ENCODE measurements at places on chromosomes 2 and 18.

GRCh38 chr2:23624378-23624777 is 239.4 kb downstream of the KLHL29 start:
- DNase-seq, result no peak

- no peak for DNase-seq
Observed at GRCh38 chr2:110946902-110947301, 173.8 kb upstream of the BCL2L11 start.

DNA sequence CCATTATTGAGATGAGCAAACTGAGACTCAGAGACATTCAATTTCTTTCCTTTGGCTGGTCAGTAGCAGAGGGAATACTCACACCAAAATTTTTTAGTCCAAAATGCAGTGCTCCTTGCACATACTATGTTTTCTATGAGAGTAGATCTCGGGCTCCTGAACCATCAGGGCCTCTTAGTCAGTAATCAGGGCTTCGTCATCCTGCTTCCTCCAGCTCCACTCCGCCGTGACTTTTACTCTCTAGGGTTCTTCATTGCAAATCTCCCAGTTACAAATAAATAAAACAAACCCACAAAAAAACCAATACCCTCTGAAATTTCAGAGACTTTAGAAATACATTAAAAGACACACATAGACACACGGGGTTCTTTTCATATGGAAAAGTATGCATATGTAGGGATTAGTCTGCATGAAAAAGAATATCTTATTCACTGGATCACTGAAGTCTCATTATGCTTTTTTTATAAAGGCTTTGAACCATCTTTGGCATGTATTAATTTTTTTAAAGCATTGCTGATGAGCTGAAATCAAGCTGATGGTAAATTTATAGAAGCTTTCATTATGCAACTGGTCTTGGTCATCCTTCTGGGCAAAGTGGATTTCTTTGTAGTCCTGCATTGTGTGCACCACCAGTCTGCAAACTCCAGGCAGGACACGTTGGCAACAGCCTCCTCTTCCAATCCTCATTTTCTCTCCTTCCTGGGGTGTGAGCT is 235.0 kb downstream of the ICOS start:
- no peak for DNase-seq

- no peak for DNase-seq
Observed at GRCh38 chr2:110866045-110866444, 133.7 kb downstream of the ACOXL start.

DNA sequence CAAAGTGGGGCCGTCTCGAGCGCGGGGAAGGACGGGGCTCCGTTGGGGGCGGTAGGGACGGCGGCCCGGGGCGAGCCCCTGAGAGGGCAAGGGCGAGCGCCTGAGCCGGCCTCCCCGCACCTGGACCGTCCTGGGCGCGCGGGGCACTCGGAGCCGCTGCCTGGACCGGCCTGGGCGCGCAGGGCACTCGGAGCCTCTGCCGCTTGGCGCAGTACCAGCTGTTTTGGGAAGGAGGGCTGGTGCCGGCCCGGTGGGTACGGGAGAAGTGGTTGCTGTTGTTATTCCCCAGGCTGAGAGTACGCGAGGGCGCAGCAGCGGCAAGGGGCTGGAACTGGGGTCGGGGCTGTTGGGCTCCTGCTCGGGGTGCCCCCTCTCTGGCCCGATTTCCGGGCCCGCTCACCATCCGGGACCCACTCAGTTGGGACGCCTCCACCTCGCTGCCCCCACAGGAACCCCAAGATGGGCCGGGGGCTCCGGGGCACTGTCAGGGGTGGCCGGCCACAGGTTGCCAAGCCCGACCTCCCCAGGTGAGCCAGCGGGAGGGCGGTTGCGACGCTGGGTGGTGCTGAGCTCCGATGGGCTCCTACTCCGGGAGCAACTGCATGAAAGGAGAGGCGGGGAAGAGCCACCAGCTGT is 579 bp downstream of the ARHGEF4 start:
- no peak for DNase-seq

DNA sequence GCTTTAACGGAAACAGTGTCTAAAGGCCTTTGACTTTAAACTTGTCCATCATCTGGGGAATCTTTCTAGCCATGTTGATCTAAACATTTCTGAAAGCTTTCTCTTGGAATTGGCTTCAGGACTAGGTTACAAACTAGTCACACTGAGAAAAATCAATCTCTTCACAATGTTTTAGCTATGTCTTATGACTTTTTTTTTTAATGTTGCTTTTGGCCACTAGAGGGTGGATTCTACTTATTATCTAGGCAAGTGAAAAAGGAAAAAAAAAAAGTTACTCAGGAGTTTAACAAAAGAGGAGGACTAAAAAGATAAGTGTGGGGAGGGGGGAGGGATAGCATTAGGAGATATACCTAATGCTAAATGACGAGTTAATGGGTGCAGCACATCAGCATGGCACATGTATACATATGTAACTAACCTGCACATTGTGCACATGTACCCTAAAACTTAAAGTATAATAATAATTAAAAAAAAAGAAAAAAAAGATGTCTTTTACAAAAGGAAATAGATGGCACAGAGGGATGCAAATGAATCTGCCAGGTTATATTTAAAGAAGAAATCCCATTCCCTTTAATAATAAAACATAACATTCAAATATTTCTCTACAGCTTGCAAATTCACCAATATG is 160.4 kb upstream of the PID1 start:
- no peak for DNase-seq

GRCh38 chr2:58871469-58872142 is 630.5 kb upstream of the FANCL start:
- DNase-seq, result no peak

DNA sequence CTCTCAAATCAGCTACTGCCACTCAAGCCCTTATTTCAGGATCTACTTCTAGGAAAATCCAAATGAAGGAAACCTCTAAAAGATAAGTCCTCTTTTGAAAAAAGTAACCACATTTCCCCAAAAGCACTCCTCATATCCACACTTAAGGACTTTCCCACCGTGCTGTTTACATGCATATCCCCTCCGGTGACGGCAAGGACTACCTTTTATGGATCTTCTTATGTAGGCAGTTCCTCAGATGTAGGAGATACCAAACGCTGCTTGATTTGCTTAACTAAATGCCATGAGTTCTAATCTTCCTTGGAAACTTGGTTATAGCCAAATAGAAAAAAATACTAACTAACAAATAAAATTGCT is 6.9 kb upstream of the TMEM87B start:
- no peak for DNase-seq

DNA sequence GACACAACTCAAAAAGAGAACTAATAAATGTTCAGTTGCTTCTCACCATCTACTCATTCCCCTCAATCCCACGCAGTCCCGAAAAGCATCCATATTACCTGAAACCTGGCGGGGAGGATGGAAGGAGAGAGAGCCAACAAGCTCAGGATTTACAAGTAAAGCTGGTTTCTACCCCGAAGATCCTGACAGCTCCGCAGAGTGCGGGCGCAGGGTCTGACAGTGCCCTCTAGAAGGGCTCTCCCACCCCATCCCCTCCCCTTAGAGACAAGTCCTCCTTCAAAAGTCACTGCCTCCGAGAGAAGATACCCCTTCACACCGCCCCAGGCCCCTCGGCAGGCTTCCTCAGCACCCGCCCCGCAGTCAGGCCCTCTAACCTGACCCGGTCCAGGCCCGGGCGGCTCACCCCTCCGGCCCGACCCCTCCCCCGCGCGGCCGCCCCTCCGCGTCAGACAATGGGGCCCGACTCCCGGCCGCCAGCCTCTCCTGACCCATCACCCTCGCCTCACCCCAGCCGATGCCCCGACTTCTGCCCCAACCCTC is 550 bp downstream of the RAB1A start:
- DNase-seq, result peak; percentile 17

DNA sequence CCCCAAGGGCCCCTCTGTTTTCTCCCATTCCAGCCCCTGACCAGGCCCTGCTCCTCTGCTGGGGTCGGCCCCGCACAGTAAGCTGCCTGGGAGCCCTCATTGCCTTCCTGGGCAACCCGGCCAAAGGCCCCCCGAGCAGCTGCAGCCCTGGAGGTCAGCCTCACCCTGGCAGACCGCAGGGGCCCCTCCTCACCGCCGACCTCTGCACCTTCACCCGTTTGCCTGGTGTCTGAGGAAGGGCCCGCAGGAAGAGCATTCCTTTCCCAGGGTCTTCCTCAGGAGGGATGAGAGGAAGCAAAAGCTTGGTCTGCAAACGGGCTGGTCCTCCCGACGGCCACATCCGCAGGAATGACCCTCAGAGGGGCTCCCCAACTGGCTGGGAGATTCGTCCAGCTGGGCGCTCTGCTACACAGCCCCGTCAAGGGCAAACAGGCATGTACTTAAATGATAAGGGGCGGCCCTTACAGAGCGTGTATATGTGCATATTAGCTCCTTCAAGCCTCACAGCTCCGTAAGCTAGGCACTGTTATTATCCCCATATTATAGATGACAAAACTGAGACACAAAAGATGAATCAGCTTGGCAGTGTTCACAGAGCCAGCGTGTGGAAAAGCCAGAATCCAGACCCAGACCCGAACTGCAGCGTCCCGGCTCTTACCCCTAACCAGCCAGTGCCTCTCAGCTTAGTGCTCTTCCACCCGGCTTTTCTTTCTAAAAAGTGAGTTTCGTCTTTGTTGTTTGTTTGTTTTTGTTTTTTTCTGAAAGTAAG is 52.8 kb downstream of the SLC4A1AP start:
- no peak for DNase-seq

DNA sequence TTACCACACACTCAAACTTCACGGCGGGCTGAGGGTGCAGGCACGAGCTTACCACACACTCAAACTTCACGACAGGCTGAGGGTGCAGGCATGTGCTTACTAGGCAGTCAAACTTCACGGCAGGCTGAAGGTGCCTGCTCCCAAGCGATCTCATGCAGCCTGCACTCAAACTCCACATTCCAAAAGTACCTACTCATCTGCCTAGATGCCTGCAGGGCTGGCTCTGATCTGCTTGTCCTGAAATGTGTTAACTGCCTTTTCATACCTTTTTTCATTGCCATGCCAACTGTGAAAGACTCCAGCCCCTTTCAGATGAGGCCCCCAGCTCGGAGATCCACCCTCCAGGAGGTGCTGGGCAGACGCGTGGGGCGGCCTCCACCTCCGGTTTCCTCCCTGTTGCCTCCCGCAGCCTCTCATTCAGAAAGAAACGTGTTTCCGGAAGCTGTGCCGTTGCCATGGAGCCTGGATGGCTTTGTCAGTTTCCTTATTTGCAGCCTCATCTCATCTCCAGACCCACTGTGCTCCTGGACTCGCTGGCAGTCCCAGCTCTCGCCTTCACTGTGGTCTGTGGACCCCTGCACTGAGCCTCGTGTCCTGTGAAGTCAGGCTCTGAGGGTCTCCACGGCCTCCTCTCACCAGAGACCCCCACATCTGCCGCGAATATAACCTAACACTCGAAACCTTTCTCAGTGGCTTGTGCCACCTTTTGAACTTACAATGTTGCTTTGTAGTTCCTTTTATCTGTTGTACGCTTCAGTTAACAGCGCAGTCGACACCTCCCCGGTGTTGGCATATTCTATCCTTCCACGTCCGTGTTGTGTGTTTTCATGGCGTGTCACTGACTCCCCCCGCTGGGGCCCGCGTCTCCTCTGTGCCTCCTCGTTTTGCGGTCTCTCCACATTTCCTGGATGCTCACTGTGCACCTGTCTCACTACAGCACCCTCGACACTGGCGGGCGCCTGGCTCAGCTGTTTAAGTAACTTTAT is 106.1 kb upstream of the ALKAL2 start:
- DNase-seq, result peak; percentile 43

DNA sequence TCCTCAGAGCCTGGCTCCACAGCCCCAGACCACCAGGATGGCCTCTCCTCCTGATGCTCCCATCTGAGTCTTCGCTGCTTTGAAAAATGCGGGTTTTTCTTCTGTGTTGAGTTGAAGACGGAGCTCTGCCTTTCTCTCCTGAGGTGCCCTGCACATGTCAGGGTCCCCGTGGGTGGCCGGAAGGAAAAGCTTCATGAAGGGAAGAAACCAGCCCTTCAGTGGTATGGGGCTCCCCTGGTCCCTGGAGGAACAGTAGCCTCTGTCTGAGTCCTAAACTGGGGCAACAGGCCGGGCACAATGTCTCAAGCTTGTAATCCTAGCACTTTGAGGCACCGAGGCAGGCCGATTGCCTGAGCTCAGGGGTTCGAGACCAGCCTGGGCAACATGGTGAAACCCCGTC is 54.7 kb upstream of the CAB39 start:
- DNase-seq, result no peak

DNA sequence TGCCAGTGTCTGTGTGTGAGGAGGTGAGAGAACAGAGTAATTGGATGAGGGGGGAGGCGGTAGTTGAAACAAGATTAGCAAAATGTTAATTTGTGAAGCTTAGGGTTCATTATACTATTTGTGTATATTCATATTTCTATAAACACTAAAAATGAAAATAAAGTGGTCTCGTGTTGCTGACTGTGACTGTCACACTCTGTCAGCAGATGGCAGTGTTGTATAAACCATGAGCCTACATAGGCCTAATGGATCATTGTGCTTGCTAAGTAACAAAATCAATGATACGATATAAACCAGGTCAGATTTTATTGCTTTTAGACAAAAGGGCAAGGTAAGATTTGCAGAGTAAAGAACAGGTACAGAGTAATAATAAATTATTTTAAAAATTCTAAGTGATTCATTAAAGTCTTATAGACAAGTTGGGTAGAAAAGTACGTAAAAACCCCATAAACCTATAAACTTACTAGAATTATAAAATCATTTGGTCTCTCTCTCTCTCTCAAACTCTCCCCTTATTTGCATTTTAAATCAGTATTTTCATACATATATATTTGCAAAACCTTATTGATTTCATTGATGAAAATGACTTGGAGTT is 182.7 kb downstream of the RPIA start:
- DNase-seq, result no peak

GRCh38 chr18:10936176-10937053 is 213.0 kb downstream of the PIEZO2 start:
- no peak for DNase-seq

- no peak for DNase-seq
Observed at GRCh38 chr18:56910967-56911366, 235.9 kb upstream of the BOD1L2 start.

GRCh38 chr2:29455200-29455860 is 340.1 kb downstream of the CLIP4 start:
- DNase-seq, result no peak

DNA sequence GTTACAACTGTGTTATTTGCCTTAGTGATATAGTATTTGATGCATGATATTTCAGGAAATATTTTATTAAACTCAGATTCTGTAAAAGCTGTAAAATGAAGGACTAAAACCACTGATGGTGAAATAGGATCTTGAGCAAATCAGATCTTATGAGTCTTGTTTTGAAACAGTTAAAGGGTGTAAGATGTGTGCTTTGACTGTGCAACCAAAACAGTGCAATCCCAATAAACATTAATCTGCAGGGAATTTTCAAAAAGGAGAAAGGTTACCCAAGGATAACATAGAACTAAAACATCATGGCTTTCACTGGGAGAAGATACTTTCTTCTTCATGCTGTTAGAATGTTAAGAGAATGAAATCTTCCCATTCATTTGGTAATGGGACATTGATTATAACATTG is 378.7 kb downstream of the PARD3B start:
- DNase-seq, result no peak
